ENCODE measurements at places on chromosomes 16 and 17. TPM values are rescaled to one million over a fixed set of nuclear protein-coding genes. Genes with fewer than 3 reads are reported as not detected.

CDR2L gene
- total RNA-seq: 19.9 TPM

C1QTNF1 gene
- total RNA-seq: 283 TPM

FOXJ1 gene
- total RNA-seq: not detected

PYDC1 gene
- total RNA-seq: not detected

KRT15 gene
- 1.8 TPM for total RNA-seq

ERI2 gene
- 19.6 TPM for total RNA-seq

PKMYT1 gene
- 4.2 TPM for total RNA-seq

CBFA2T3 gene
- not detected for total RNA-seq

KRTAP9-2 gene
- total RNA-seq: not detected

C16orf46 gene
- total RNA-seq: 0.30 TPM

HIC1 gene
- 67.7 TPM for total RNA-seq

SLC5A11 gene
- not detected for total RNA-seq

PALB2 gene
- total RNA-seq: 10.4 TPM

G6PC1 gene
- total RNA-seq: not detected

TMEM235 gene
- total RNA-seq: not detected

CD300H gene
- not detected for total RNA-seq

CDH1 gene
- total RNA-seq: 0.28 TPM

ABCA10 gene
- 0.69 TPM for total RNA-seq

HBQ1 gene
- not detected for total RNA-seq

KRT24 gene
- total RNA-seq: not detected

PRKCB gene
- total RNA-seq: under 0.01 TPM

TSPOAP1 gene
- 1.5 TPM for total RNA-seq

TEX14 gene
- total RNA-seq: 0.05 TPM

CLEC18A gene
- total RNA-seq: 0.32 TPM

GUCY2D gene
- total RNA-seq: not detected

TBC1D3I gene
- not detected for total RNA-seq

GPRC5C gene
- 0.09 TPM for total RNA-seq

CASKIN1 gene
- total RNA-seq: 0.30 TPM

TBC1D3H gene
- not detected for total RNA-seq

DHX8 gene
- 38.9 TPM for total RNA-seq

RHBDL1 gene
- total RNA-seq: 6.5 TPM

TUFM gene
- total RNA-seq: 99.2 TPM

MARVELD3 gene
- not detected for total RNA-seq

IRF8 gene
- total RNA-seq: not detected

HSD3B7 gene
- 11.6 TPM for total RNA-seq

TMEM238L gene
- total RNA-seq: not detected
